ENCODE measurements at places on chromosomes 13 and 19.

GRCh38 chr19:38952395-38953165, 21.8 kb downstream of the MRPS12 start:
- no peak for DNase-seq

- no peak for DNase-seq
Observed at GRCh38 chr19:16017138-16017490, 59.2 kb upstream of the TPM4 start.

- DNase-seq: no peak
Observed at GRCh38 chr19:32017176-32017953, 328.0 kb upstream of the ZNF507 start.

DNA sequence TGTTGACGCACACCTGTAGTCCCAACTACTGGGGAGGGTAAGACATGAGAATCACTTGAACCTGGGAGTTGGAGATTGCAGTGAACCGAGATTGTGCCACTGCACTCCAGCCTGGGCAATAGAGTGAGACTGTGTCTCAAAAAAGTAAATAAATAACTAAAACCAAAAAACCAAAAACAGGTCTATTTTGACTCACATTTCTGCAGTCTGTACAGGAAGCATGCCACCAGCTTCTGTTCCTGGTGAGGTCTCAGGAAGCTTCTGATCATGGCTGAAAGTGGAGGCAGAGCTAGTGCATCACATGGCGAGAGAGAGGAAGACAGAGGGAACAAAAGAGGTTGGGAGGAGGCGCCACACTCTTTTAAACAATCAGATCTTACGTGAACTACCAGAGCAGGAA, 142.5 kb downstream of the ITGBL1 start:
- DNase-seq: no peak

GRCh38 chr13:24076109-24076508, 84.4 kb upstream of the SPATA13 start:
- DNase-seq: no peak

DNA sequence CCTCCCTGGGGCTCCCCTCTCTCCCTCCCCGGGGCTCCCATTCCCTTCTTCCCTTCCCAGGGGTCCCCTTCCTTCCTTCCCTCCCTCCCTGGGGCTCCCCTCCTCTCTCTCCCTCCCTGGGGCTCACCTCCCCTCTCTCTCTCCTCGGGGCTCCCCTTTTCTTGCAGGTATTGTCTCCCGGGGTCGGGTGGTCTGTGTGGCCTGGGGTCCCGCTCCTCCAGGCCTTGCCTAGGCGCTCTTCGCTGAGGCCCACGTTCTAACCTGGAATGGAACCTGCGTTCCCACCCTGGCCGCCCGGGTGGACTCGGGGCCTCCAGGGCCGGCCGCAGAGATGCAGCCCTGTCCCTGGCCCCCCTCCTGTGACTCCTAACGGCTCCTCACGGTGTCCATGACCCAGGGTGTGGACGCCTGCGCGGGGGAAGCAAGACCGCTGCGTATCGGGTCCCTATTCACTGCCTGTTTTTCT, 940 bp upstream of the DCUN1D2 start:
- no peak for DNase-seq

GRCh38 chr13:90455823-90456222, 891.7 kb upstream of the MIR17HG start:
- DNase-seq: no peak

All from amygdala (tissue), 56 donors.